MCF 10A (cell line): ENCODE measurements at places on chromosomes 2 and 18.

GRCh38 chr2:168198476-168199207 is 48.8 kb downstream of the STK39 start:
- peak; percentile 45 for DNase-seq

- DNase-seq: no peak
Measured at GRCh38 chr18:23964282-23965238, 50.0 kb upstream of the TTC39C start.

DNA sequence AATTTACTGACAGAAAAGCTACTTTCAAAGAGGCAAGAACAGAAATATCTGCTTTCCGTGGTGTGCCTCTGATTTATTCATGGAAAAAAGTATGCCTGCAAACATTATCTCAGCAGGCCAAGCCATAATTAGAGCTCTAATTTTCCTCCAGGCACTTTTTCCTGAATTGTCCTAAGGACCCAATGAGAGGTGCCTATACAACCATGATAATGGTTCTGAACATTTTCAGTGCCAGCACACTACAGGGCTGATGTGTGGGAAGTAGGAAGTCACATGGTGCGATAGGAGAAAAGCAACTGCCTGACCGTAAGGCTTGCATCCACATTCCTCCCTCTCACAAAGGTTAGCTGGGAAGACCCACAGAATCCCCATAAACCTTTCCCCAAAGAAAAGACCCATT is 45.9 kb upstream of the EGR4 start:
- no peak for DNase-seq

GRCh38 chr2:112290088-112290487 is 14.7 kb downstream of the ZC3H6 start:
- no peak for DNase-seq

DNA sequence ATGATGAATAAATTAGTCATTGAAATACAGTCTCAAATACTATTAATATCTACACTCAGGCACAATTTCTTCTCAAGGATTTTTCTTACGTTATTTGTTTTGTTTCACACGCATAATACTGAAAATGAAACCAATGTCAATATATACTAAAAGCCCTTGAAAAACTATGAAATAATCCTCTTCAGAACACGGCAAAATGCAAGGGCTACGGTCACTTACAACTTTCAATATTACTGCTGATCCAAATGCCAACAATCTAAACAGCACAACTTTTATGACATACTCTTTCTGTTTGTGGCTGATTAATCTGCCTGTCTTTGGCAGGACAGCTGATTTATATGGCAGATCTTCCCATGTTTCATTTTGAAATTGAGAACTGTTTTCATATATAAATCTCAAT is 68.3 kb downstream of the LRPPRC start:
- no peak for DNase-seq

DNA sequence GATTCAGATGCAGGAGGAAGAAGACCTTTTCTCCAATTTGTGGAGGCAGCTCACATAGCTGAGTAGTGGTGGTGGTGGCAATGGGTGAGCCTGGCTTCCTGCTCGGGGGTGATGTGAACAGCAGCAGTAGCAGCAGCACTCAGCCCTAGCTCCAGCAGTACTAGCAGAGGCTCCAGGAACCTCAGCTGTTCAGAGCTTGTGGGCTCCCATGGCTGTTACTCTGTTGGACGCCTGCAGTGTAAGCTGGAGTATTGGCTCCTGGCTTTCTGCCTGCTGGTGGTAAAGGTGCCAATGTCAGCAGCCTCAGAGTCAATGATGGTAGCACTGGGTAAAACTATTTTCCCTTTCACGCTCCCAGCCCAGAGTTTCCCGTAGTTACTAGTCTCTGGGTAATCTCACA is 3.1 kb upstream of the SEH1L start:
- peak; percentile 36 for DNase-seq

DNA sequence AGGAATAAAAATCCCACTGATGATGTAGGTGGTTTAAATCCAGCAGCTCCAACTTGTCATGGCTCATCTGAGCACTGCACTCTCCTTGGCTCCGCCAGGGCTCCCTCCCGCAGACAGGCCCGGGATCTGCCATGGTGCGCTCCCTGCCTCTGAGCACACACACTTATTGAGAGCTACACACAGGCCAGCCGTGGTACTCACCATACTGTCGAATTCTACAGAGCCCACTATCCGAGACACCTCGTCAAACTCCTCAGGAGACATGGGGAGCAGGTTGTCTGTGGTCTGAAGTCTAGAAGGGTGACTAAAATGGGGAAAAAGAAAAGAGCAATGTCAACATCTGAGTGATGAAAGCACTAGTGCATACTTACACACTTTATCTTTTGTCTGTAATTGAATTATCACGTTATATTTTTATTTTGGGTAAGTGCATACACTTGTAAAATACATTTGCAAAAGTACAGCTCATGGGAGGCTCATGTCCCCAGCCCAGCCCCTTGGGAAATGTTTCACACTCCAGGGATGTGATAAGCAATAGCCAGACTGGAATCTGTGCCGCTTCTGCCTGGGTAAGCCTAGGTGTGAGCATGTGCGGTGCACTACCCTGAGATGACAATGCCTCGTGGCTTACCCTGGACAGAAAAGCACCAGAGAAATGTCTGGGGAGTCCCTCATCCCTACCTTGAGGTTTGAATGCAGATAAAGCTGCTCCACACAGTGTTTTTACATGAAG is 39.2 kb downstream of the STAT1 start:
- DNase-seq: no peak

DNA sequence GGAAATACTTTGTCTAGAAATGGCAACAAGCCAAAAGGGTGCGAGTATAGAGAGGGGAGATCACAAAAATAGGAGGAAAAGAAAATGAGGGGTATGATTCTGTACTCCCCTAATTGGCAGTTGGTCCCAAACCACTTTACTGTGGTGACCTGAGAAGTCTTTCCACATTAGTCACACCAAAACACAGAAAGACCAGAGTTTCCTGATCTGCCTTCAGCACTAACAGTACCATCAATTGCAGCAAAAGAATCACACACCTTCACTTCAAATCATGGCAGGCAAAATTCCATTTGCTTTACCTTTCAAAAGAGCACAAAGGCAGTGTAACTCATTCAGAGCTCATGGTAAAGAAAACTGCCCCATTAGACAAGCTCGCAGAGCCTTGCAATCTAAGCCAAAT is 86.8 kb downstream of the ALK start:
- no peak for DNase-seq

- no peak for DNase-seq
Measured at GRCh38 chr18:77006305-77007175, 126.0 kb downstream of the MBP start.

DNA sequence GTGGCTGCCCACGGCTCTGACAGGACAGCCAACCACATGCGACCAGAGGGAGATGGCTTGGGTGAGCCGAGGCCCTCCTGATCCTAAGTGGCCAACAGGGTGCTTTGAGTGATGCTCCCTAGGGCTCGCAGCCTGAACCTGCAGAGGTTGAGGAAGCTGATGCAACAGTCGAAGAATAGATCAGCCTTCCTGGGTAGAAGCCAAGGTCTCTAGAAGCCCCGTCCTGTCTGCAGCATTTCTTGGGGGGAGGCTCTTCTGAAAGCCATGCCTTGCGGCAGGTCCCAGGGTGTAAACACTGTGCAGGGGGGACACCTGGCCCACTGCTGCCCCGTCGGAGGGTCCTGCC is 136.4 kb downstream of the HDAC4 start:
- peak; percentile 35 for DNase-seq

- DNase-seq: no peak
Measured at GRCh38 chr18:22433956-22434355, 16.2 kb upstream of the CTAGE1 start.
